ENCODE measurements at places on chromosomes 12 and 14. TPM values are rescaled to one million over a fixed set of nuclear protein-coding genes. Genes with fewer than 3 reads are reported as not detected.

- no peaks in the 10 kb centered on the region for H3K27me3 ChIP-seq
- H3K4me3 ChIP-seq, result no peak overlapping the region
- H3K36me3 ChIP-seq, result no peaks in the 10 kb centered on the region
- no peaks in the 10 kb centered on the region for H3K4me1 ChIP-seq
- H3K27ac ChIP-seq, result no peak overlapping the region
Observed at GRCh38 chr12:5481645-5482044, 49.7 kb downstream of the NTF3 start.

- H3K27ac ChIP-seq, result peak overlapping the region; percentile 79
- peaks cover 15% of the 10 kb centered on the region for H3K4me1 ChIP-seq
- DNase-seq, result peak; percentile 89
- H3K4me3 ChIP-seq, result peak overlapping the region; percentile 65
Observed at GRCh38 chr12:52036587-52037171, 14.6 kb upstream of the NR4A1 start.

DNA sequence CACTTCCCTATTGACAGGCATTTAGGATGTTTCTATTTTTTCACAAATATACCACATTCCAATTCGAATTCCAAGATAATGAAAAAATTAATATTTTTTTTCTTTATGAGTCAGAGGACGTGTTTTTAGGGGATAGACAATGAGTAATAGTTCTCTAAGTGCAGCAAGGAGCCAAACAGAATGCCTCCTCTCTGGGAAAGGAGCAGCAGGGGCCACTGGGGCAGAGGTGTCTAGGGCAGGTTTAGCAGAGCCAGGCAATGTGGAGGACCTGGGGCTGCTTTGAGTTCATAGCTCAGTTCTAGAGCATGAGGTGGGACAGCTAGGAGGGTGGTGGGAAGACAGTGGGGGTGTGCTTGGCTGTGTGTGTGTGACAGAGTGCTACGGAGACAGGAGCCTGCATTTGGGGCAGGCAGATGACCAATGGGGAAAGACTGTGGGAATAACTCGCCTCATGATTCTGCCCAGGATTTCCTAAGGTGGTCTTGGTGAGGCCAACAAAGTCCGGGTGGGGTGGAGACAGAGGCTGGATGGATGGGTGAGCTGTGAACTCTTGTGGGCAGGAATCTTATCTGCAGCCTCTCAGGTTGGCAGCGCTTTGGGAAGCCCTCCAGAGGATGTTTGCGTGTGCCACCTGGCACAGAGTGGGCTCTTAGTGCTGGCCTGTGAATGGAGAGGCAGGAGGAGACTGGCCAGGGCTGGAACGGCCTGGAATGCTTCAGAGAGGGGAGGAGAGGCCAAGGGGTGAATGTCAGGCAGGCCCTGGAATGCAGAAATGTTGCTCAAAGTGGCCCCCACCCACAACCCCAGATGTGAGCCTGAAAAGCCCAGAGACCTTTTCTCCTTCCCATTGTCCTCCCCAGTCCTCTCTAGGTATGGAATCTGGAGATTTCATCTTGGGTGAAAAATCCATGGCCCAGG, 2.4 kb upstream of the KRT7 start:
- H3K27me3 ChIP-seq, result no peaks in the 10 kb centered on the region
- H3K4me1 ChIP-seq, result peaks cover 14% of the 10 kb centered on the region
- H3K36me3 ChIP-seq, result no peaks in the 10 kb centered on the region
- no peak overlapping the region for H3K4me3 ChIP-seq

GRCh38 chr14:61119006-61119405, 138.0 kb downstream of the SLC38A6 start:
- no peak overlapping the region for H3K4me3 ChIP-seq
- no peaks in the 10 kb centered on the region for H3K27me3 ChIP-seq
- no peaks in the 10 kb centered on the region for H3K36me3 ChIP-seq
- DNase-seq, result no peak

DNA sequence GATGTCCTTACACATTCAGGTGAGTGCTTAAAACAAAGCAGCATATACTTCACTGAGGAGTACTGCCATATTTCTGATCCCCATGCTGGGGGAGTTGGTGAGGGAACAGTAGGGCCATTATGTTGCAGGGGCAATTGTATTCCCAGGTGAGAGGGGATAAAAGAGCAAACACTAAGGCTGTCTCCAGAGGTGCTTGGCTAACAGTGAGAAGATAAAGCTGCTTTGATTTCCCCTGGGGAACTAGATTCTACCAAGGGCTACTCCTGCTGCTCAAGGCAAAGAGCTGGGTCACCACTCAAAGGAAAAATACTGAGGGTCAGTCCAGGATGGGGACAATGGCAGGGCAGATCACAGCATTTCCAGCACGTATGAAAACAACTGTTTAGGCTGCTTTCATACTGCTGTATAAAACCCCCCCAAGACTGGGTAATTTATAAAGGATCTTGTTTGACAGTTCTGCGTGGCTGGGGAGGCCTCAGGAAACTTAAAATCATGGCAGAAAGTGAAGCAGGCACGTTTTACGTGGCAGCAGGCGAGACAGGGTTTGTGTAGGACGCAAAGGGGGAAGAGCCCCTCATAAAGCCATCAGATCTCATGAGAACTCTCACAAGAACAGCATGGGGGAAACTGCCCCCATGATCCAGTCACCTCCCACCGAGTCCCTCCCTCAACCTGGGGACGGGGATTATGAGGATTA, 47.8 kb upstream of the OR5AU1 start:
- H3K27ac ChIP-seq, result no peak overlapping the region
- H3K27me3 ChIP-seq, result no peaks in the 10 kb centered on the region
- H3K36me3 ChIP-seq, result no peaks in the 10 kb centered on the region
- no peak for DNase-seq
- H3K4me3 ChIP-seq, result no peak overlapping the region
- no peaks in the 10 kb centered on the region for H3K4me1 ChIP-seq

DNA sequence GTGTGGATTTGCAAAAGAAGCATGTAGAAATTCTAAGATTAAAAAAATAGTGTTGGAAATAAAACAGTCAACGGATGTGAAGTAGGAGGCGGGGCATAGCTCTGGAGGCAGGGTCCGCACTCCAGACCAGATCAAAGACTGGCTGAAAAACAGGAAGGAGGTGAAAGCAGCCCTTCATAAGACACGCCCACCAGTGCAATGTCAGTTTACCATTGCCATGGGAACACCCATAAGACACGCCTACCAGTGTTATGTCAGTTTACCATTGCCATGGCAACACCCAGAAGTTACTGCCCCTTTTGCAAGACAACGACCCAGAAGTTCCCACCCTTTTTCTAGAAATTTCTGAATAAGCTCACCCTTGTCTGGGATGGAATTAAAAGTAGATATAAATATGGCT, 87.1 kb downstream of the FZD10 start:
- no peak overlapping the region for H3K4me3 ChIP-seq
- H3K4me1 ChIP-seq, result no peaks in the 10 kb centered on the region
- no peak overlapping the region for H3K27ac ChIP-seq
- DNase-seq, result no peak
- no peaks in the 10 kb centered on the region for H3K36me3 ChIP-seq

GRCh38 chr12:110822821-110823415, 23.9 kb upstream of the CCDC63 start:
- H3K4me3 ChIP-seq, result no peak overlapping the region
- no peak for DNase-seq
- no peak overlapping the region for H3K27ac ChIP-seq
- no peaks in the 10 kb centered on the region for H3K27me3 ChIP-seq
- no peaks in the 10 kb centered on the region for H3K36me3 ChIP-seq

DNA sequence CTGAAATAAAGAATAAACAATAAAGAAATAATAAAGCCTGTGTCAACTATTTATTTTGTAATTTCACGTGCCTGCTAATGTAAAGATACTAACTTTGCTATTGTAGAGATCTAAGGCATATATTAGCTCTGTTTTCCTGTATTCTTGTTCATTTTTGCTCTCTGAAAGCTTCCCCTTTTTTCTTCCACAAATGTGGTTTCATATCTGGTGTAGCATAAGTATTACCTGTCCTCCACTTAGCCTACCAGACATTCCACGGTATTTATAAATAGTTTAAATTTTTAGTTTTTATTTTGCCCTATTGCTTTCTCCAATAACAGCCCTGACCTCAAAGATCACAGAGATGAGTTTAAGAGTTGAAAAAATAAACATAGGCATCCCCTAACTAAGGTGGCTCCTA, 92.6 kb upstream of the ATP2B1 start:
- no peaks in the 10 kb centered on the region for H3K27me3 ChIP-seq
- H3K4me1 ChIP-seq, result no peaks in the 10 kb centered on the region
- no peak overlapping the region for H3K27ac ChIP-seq
- no peak overlapping the region for H3K4me3 ChIP-seq
- no peak for DNase-seq

- DNase-seq, result no peak
- no peaks in the 10 kb centered on the region for H3K27me3 ChIP-seq
- no peak overlapping the region for H3K27ac ChIP-seq
Observed at GRCh38 chr14:98798099-98798498, 473.9 kb downstream of the BCL11B start.

The TSPAN11 gene
- 12.4 TPM for total RNA-seq

The SLCO1B1 gene
- not detected for total RNA-seq

The KITLG gene
- total RNA-seq, result 5.2 TPM

The RD3L gene
- not detected for total RNA-seq
